ENCODE measurements at places on chromosomes 2 and 18.

DNA sequence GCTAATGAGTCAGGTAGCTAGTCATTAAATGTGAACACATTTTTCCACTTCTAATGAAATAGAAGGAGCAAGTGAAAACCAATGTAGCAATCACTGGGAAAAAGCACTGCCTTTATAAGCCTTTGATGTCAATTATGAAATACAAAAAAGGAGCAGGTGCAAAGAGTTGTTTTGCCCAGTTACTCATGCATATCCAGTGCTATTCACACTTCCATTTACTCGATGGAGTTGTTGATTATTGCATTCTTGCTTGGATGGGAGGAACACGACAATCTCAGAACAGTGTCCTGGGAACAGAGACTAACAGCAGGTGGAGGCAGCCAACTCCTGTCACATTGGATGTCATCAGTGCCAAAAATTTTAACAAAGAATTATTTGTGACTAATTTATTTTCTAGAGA lies 372.5 kb downstream of the CBLN2 start:
- DNase-seq: peak; percentile 87

DNA sequence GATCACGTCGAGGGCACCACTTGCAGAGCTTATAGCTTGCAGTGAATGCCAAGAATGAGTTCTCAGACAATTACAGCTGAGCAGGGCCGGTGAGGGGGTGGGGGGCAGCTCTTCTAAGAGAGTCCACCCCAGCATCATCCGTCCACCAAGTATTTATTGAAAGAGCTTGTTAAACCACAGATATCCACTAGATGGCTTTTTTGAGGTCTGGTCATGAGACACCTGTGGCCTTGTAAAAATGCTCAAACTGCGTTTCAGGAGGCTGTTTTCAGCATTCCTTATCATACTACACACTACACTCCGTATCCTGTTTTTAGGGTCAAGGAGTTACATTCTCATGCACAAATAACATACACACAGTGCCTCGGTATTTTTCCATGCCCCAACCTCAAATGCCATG lies 51.5 kb downstream of the DNAJC10 start:
- DNase-seq: no peak

- no peak for DNase-seq
These were observed 74.3 kb upstream of the TNP1 start for GRCh38 chr2:216934151-216934550.

GRCh38 chr2:209441541-209441940 lies 17.7 kb downstream of the MAP2 start:
- no peak for DNase-seq

GRCh38 chr2:237708065-237708398 lies 80.6 kb downstream of the LRRFIP1 start:
- no peak for DNase-seq

DNA sequence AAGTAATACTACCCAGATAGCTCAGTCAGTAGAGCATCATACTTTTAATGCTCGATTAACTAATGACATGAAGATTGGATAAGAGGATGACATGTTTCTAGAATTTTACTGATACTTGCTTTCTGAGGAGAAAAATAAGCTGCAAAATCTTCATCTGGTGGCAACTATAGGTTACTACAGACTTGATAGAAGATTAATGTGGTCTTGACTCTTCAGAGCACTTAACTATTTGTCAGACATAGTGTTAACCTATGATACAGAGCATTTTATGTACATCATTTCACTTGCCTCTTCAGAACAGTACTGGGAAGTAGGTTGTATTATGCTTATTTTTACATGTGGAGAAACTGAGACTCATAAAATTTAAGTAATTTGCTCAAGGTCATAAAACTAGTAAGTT lies 83.9 kb downstream of the UBR3 start:
- no peak for DNase-seq

- DNase-seq: peak; percentile 23
These were observed 25.9 kb upstream of the RESP18 start for GRCh38 chr2:219358170-219359075.

DNA sequence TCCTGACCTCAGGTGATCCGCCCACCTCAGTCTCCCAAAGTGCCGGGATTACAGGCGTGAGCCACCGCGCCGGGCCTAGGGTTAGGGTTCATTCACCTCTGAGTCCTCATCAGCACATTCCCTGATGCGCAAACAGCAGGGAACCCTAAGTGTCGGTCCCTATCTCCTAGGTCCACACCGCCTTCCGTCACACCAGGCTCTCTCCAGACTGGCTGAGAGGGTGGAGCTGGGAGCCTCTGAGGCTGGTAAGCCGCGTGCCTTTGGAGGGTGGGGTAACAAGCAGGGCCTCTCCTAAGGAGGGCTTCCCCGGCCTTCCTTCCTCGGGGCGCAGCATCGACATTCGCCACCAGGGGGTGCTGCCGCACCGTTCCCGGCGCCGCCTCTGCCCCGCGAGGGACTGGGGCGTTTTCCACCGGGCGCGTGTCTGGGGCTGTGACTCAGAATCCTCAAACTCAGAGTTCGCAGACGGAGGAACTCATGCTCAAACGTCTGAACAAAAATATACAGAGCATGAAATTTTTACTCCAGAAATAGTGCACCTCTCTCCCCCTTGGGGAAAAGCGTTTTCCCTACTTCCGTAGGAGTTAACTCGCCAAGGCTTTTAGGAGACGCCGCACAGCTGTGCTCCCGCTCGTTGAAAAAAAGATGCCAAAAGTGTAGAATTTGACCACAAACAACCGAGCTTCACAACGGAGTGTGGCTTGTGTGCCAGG lies 63.9 kb upstream of the ASAP2 start:
- peak; percentile 73 for DNase-seq

- no peak for DNase-seq
These were observed 41.4 kb downstream of the TRAPPC12 start for GRCh38 chr2:3420769-3421397.

DNA sequence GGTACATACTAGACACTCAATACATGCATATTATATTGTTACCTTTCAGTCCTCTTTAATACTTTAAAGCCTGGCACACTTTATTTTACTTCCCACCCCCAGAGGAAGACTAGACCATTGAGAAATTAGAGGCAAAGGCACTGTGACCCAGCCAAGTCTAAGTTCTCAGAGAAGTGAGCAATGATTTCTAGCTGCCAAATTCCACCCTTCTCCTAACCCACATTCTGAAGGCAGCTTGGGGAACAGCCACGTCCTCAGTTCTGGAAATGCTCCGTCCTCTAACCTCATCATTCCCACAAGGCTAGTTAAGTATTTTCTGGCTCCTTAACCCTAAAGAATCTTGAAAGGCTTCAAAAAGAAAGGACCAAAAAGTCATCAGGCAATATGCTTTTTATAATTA lies 86.6 kb downstream of the COL5A2 start:
- DNase-seq: no peak

DNA sequence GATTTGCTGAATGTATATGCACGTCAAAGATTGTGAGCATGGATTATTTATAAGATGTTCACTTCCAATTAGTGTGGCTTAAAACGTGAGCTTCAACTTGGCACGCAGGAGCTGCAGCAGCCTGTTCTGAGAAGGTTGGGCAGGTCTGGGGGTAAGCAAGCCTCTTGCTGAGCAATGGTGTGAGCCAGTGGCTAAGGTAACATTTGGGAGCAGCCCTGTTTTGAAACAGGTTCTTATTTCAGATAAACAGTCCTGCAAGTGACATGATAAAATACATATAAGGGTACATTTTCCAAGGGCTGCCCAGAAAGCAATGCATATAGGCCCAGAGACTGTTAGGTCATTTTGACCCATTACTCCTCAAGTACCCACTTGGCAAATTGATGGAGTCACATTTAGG lies 415.3 kb downstream of the ZNF521 start:
- DNase-seq: no peak

GRCh38 chr2:102422910-102423309 lies at the start of gene IL18RAP:
Gene IL18RAP (plus strand): TSS chr2:102423160. CDS start chr2:102423278, 118 bp downstream.
- no peak for DNase-seq

DNA sequence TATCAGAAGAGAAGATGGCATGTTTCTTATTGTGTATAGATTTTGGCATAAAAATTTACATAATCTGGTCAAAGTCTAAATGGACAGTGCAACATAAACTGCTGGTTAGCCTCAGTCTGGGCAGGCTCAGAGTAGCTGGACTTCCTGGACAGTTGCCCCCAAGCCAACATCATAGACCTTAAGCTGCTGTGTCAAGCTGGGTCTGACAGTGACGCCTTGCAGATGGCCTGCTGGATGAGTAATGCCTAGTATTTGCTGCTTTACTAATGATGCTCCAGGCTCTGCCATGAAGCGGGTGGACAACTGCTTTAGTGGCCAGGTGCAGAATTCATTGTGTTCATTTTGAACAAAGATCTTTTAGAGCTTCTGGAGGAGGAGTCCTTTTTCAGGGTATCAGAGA lies 603.7 kb upstream of the ZEB2 start:
- no peak for DNase-seq

DNA sequence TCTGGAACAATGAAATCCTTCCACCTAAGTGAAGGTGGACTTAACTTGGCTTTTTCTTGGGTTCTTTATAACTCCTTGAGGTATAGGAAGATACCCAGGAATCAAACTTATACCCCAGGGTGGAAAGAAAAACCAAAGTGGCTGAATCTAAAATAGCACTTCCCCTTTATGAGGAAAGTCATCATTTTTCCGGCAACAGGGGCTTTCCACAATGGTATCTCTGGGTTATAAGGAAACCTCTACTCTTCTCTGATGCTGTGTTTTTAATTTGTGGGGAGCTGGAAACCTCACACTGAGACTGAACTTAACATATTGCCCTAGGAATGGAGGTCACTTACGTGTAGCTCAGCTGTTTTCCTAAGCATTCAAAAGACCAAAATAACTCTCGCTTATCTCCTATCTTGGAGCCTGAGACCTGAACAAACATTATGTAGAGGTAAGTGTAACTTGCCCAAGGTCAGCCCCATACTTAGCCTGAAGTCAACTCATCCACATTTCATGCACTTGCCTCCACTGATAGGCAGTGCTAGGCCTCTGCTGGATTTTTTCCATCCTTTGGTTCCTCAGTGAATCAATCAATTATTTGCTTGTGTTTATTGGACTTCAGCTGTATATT lies 117.9 kb downstream of the SETBP1 start:
- no peak for DNase-seq
